ENCODE measurements at places on chromosomes 12 and 14.

GRCh38 chr14:60204104-60204842 is 39.1 kb upstream of the DHRS7 start:
- DNase-seq, result no peak

DNA sequence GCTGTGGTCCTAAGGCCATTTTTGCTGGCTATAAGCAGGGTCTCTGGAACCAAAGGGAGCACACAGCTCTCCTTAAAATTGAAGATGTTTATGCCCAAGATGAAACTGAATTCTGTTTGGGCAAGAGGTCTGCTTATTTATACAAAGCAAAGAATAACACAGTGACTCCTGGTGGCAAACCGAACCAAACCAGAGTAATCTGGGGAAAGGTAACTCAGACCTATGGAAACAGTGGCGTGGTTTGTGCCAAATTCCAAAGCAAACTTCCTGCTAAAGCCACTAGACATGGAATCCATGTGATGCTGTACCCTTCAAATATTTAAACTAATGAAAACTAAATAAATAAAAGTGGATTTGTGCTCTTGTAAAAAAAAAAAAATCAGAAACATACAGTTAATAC is 29.6 kb upstream of the BICDL1 start:
- DNase-seq, result no peak

DNA sequence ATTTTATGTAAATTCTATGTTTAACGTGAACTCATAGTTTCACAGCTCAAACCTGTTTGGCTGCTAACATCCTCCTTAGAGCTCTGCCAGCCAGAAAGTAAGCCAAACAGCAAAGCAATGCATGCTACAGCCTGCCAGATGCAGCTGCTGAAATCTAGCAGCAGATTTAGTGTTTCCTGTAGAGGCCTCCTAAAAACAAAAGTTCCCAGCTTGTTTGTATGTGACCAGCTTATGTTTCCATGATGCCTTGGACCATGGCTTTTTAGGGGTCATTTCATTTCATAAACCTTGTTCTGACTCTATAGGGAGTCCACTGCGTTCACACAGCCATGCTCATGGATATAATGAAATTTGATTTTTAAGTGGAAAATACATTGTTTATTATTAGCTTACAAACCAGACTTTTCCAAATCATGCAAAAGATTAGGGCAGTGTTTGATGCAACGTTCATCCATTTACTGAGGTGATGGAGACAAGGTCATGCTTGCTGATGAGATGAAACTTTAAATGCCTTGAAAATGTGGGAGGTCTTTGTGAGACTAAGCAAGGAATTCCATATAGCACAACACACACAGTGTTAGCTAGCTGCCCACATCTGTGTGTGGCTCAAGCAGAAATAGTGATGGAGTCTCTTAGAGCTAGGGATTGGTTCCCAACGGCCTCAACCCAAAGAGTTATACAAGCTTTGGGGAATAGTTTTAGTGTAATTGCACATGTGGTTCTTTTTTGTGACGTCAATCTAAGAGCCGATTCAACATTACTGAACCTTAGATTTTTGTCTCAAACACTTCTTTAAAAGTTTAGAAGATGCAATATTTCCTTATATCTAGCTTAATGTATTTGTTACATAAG is 157.5 kb upstream of the LRIG3 start:
- DNase-seq, result no peak

- no peak for DNase-seq
These were observed 95.8 kb downstream of the DICER1 start for GRCh38 chr14:95061317-95062093.

- no peak for DNase-seq
These were observed 39.8 kb downstream of the TMEM63C start for GRCh38 chr14:77221241-77221871.

GRCh38 chr12:61823102-61823501 is 437.1 kb upstream of the USP15 start:
- no peak for DNase-seq

GRCh38 chr12:29131539-29131938 is 17.5 kb upstream of the FAR2 start:
- DNase-seq, result peak; percentile 24
